GM04504 (cell line): ENCODE measurements at places on chromosomes 16 and 17.

- DNase-seq, result no peak
Observed at GRCh38 chr16:11472851-11473250, 113.9 kb downstream of the LITAF start.

DNA sequence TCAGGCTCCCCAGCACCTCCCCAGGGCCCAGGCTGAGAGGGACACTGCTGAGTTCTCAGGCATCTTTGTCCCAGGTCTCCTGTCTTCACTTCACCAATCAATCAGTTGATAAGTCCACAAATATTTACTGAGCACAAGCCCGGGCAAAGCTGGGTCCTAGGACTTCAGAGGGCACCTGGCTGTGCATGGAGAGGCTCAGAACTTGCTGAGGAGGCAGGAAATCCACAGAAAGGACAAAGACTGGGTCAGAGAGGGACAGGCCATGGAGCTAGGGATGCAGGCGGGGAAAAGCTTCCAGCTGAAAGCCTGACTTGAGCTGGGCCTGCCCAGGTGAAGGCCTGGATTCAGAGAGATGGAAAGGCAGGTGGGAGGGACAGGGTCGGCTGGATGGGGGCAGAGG lies 33.2 kb upstream of the C1QL1 start:
- DNase-seq, result no peak

DNA sequence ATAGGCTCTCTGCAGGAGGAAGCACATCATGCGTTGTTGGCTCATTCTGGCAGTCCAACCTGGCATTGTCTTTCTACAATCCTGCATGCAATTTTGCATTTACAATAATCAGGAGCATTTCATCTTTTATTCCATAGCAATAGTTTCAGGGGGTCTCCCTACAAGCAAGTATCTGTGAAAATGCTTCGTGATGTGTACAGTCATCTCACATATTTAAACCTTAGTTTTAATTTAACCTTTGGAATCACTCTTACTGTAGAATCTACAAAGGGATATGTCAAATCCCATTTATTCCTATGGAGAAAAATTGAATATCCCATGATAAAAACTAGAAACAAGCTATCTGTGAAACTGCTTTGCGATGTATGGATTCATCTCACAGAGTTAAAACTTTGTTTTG lies 112.0 kb upstream of the WSB1 start:
- DNase-seq, result no peak

- no peak for DNase-seq
Observed at GRCh38 chr16:27772093-27772825, 222.3 kb downstream of the KATNIP start.

GRCh38 chr16:81797443-81797842 lies 18.4 kb downstream of the PLCG2 start:
- DNase-seq, result no peak

DNA sequence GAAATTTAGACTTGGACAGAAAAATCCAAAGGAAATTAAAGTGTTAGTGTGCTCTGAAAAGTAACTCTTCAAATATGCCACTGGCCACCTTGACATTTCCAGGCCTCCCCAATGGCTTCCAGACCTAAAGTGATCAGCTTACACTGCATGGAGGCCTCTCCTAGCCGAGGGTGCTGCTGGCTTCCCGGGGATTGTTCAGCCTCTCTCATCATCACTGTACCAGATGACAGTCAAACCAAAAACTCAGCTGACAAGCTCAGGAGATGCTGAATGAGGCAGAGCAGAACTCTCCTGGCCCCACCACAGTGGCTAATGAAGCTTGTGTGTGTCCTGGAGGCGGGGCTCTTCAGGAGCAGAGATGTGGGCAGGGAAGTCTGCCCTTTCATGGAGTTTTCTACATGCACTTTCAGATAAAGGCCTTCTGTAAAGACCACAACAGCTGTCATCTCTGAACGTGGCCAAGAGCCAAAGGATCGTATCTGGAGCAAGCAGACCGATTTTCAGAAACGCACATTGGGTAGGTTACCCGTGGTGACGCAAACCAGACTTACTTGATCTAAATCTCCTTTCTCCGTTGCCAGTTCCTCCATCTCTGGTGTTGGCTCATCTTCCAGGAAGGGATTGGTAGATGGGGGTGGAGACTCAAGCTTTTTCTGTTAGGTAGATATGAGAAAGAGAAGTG lies 113.3 kb downstream of the VPS53 start:
- DNase-seq, result no peak

GRCh38 chr17:48378708-48379392 lies 51.2 kb downstream of the SKAP1 start:
- DNase-seq, result no peak

DNA sequence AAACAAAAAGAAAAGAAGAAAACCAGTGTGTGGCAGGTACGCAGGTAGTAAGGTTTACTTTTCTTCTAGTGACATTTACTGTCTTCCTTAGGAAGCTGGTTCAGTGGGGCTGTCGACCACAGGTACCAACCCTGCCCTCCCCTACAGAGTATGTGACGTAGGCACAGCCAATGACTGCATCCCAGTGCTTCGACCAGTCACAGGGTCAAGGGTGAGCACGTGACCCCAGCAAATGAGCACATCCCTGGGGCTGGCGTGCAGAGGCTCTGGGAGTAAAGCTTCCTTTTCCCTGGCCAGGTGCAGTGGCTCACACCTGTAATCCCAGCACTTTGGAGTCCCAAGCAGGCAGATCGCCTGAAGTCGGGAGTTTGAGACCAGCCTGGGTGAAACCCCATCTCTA lies 38.9 kb upstream of the PLCG2 start:
- no peak for DNase-seq
